KG1 (cell line): ENCODE measurements at places on chromosomes 13 and 19.

DNA sequence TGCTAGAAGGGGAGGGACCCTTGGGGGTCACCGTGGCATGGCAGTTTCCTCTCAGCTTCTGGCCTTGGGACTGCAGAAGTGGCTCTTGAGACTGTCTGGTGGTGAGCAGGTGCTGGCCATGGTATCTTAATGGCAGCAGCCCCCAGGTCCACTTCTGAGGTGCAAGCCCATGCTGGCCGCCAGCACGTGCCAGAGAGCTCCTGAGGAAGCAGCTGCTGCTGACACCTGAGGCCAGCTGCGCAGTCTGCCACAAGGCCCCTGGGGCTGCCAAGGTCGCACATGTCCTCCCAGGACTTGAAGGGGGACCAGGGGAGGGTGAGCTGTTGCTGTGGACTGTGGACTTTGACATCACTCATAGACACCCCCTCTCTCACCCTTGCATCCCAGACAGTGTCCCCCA is 48.0 kb downstream of the NFIX start:
- no peak for DNase-seq

GRCh38 chr13:74707291-74707690 is 573.1 kb upstream of the KLF12 start:
- no peak for DNase-seq

GRCh38 chr13:39952249-39953233 is 297.1 kb downstream of the COG6 start:
- no peak for DNase-seq

- DNase-seq = no peak
These were observed 333.1 kb downstream of the GPC6 start for GRCh38 chr13:93559718-93560117.

DNA sequence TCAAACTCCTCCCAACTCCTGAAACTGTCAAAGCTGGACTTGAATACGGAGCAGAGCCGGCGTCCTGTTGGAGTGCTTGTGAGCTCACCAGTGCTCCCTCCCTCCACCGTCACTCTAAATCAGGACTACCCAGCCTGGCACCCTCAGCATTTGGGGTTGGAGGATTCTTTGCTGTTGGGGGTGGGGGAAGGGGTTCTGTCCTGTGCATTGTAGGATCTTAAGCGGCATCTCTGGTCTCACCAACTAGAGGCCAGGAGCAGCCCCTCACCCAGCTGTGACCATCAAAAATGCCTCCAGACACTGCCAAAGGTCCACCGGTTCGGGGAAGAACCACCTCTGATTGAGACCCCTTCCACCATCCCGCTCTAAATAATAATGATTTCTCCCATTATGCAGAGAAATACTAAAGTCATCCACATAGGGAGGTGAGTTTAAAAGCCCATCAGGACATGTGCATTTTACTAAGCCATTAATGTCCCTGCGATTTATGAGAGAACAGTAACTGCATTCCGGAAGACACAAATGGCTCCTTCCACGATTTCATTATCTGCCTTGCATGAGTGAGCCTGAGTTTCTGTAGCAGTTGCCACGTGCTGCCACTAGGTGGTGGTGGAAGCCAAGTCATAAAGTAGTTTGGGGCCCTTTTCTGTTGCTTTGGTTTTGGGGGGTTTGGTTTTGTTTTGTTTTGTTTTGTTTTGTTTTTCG is 16.1 kb upstream of the USP29 start:
- DNase-seq = peak; percentile 63

DNA sequence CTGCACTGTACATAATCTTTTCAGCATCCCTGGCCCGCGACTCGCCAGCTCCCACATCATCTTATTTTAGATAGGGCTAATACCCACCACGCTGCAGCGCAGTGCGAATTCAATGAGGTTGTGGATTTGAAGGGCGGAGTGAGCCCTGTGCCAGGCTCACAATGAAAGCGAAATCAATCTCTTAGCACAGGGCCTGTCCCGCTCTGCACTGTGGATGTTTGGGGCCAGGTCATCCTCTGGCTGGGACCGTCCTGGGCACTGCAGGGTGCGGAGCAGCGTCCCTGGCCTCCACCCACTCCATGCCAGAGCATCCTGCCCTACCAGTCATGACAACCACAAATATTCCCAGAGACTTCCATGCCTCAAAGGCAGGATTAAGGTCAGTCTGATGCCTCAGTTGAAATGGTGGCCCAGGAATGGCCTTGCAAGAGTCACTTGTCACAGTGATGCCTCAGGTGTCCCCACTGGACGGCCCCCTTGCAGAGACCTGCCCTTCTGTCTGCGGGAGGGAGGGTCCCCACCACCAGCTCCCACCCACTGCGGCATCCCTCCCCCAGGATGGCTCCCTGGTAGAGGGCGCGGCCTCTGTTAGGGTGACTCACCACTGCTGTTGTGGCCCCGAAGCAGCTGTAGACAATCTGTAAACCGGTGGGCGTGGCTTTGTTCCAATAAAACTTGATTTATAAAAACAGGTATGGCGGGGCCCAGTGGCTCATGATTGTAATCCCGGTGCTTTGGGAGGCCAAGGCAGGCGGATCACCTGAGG is 5.6 kb downstream of the UHRF1 start:
- DNase-seq = no peak

GRCh38 chr19:53183146-53183764 is 9.9 kb downstream of the ZNF665 start:
- DNase-seq = no peak

GRCh38 chr19:16714702-16715287 is 4.9 kb upstream of the NWD1 start:
- DNase-seq = no peak

DNA sequence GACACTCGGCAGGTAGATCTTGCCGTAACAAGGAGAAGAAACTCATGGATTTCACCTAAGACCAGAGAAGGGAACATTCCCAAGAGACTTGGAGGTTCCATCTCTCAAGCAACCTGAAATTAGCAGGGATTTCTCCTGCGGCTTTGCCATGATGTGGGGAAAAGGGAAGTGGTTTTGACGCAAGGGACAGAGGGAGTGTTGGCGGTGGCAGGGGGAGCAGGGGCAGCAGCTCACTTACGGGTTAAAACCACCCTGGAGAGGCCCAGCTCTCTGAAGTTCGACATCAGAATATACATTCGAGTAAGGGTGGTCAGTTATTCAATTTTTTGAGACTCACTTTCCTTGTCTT is 76.1 kb upstream of the POMP start:
- DNase-seq = no peak

DNA sequence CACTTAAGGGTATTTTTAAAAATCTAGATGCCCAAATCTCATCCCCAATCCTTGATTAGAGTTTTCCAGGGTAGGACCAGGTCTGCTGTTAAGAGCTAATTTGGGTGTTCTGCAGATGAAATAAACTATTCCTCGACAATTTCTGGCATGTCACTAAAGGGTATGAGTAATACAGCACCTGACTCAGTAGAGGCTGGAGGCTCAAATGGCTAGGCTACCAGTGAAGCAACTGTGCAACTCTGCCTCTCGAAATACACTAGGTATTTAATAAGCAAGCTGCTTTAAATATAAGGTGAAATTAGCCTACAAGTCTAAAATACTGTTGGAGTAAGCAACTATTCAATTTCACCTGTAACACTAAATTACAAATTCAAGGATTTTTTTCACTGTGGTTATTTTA is 1.5 kb downstream of the RNF6 start:
- DNase-seq = no peak

- no peak for DNase-seq
These were observed 70.3 kb downstream of the TEX29 start for GRCh38 chr13:111390522-111391270.

GRCh38 chr19:10617409-10618121 is 7.8 kb upstream of the SLC44A2 start:
- no peak for DNase-seq

- DNase-seq = no peak
These were observed 1.1 kb upstream of the SWSAP1 start for GRCh38 chr19:11373166-11373884.

DNA sequence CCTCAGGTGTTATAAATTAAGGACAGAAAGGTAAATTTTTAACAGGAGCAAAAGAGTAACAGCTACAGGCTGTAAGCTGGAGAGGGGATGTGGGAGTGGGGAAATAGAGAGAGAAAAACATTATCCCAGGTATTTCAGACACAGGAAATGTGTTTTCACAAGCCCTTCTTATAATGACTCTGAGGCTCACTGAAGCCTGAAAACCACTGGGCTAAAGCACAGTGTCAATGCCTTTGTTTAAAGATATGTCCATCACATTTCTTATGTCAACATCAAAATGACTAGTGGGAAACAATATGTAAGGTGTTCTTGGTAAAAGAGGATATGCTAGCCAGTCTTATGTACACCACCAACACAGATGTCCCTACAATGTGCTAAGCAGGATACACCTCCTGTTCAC is 365.9 kb downstream of the FGF14 start:
- DNase-seq = no peak

DNA sequence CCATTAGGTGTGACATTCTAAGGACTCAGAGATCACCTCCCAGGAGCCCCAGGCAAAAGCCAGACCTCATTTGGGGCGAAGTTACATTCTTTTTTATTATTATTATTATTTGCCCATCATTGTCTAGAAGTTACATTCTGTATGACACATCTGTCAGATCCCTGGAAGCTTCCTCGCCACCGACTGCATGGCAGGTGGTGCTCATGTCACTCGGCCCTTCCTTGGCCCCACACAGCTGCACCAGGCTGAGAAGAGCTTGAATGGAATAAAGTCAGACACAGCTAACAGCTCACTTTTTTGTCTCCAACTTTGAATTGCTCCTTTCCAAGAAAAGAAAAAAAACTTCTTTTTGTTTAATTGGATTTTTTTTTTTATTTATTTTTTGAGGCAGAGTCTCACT is 41.4 kb upstream of the LDLR start:
- DNase-seq = no peak

- DNase-seq = no peak
These were observed 2.7 kb upstream of the ZNF780A start for GRCh38 chr19:40093416-40093815.

- no peak for DNase-seq
These were observed 27.2 kb downstream of the CCDC8 start for GRCh38 chr19:46386151-46386550.

DNA sequence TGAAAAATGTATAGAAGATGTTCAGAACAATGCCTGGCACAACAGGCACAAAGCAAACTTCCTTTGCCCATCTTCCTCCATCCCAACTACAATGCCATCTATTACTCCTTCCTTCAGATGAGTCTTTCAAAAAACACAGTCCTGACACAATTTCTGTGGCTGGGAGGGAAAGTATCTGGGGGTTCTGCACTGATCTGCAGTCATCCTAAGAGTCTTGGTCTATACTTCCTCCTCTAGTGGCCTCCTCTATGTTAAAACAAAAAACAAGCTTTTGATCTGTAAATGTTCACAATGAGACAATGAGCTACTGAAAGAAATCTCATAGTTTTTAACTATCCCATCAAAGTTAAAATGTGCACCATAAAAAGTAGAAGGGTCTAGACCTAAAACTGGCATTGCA is 44.8 kb downstream of the USP12 start:
- DNase-seq = no peak

DNA sequence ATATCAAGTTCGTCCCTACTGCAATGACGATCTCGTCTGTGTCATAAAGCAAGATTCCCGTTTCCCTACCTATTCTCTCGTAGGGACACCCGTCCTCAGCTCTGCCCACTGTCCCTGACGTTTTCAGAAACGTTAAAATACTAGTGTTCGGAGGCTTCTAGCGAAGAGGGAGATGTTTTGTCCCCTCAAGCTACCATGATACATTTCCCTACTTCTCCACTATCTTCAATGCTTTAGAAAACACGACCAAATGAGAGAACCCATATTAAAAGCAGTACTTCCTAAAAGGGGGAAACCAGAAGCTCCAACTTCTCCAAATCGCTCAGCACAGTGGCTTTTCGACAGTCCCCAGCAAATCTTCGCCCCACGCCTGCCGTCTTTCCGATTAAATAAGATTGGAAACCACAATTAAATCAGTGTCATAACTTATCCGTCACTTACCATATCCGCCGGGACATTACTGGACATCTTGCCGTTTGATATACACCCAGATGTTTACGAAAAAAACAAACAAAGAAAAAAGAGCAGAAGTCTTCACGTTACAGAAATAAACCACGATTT is 1.3 kb downstream of the UBL3 start:
- peak; percentile 41 for DNase-seq

DNA sequence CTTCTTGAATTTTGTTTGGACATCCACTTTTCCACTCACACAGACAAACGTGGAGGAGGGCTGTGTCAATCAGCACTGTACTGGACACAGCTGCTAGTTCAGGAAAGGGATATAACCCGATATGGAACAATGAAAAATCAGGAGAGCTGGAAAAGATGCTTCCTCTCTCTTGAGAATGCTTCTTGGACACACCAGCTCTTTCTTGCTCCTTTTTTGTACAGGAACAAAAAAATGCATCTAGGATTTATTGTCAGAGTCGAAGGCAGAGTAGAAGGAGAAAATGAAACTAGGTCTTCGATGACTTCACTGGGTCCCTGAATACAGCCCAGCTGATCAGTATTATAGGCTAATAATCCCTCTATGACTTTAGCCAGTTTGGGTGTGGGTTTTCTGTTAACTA is 62.2 kb downstream of the PEG3 start:
- no peak for DNase-seq

GRCh38 chr19:1843116-1843515 is 5.2 kb downstream of the REXO1 start:
- DNase-seq = no peak
